ENCODE measurements at places on chromosomes 12 and 14. TPM values are rescaled to one million over a fixed set of nuclear protein-coding genes. Genes with fewer than 3 reads are reported as not detected.

Gene AKAP6
- total RNA-seq = 1.3 TPM

Gene NEDD1
- 25.5 TPM for total RNA-seq

Gene P2RX7
- total RNA-seq = 0.96 TPM

Gene KRT71
- total RNA-seq = not detected

Gene ARHGEF25
- total RNA-seq = 2.4 TPM

Gene KRT79
- not detected for total RNA-seq

Gene CABP1
- not detected for total RNA-seq

Gene TBX3
- total RNA-seq = 12.7 TPM

Gene CACNA2D4
- 3.2 TPM for total RNA-seq

Gene SERPINA3
- total RNA-seq = 33.9 TPM

Gene C14orf180
- not detected for total RNA-seq

Gene ACOT6
- total RNA-seq = not detected

Gene NUAK1
- 38.2 TPM for total RNA-seq

Gene CLEC14A
- total RNA-seq = 0.58 TPM

Gene MSI1
- 3.6 TPM for total RNA-seq

Gene MYF5
- not detected for total RNA-seq

Gene ANKS1B
- total RNA-seq = not detected

Gene RDH12
- total RNA-seq = not detected

Gene PAX9
- not detected for total RNA-seq

Gene CYP46A1
- not detected for total RNA-seq

Gene KRT78
- not detected for total RNA-seq

Gene CCDC197
- total RNA-seq = not detected

Gene SLCO1C1
- not detected for total RNA-seq

Gene PLCZ1
- total RNA-seq = not detected

Gene ASPG
- not detected for total RNA-seq

Gene COCH
- total RNA-seq = 18.8 TPM

Gene HOXC10
- total RNA-seq = 9.2 TPM

Gene SMCO2
- total RNA-seq = 0.58 TPM

Gene DPPA3
- total RNA-seq = not detected

Gene CACNA1C
- total RNA-seq = 1.3 TPM

Gene SERPINA1
- total RNA-seq = 18.1 TPM

Gene DEGS2
- total RNA-seq = 0.75 TPM

Gene SLC38A6
- 16.2 TPM for total RNA-seq

Gene RIMBP2
- total RNA-seq = 0.82 TPM

Gene ALG10
- total RNA-seq = 14.4 TPM

Gene TXNRD1
- 78.7 TPM for total RNA-seq

Gene MTHFD1
- 44.4 TPM for total RNA-seq

Gene SLC41A2
- total RNA-seq = 50.0 TPM

Gene AMDHD1
- total RNA-seq = 0.67 TPM

Gene ATP5F1B
- 399 TPM for total RNA-seq

Gene RND1
- total RNA-seq = 9.9 TPM

Gene FBXO33
- total RNA-seq = 17.7 TPM

Gene SERPINA10
- total RNA-seq = not detected

Gene NANOG
- total RNA-seq = not detected

Gene DNAI7
- not detected for total RNA-seq

Gene CCT2
- total RNA-seq = 224 TPM

Gene BCAT1
- total RNA-seq = 89.1 TPM

Gene DCN
- total RNA-seq = 2.9 TPM

Gene TSHR
- total RNA-seq = not detected

Gene ITGB7
- total RNA-seq = 0.75 TPM

Gene FAM161B
- total RNA-seq = 5.5 TPM

Gene DPF3
- total RNA-seq = not detected
